ENCODE measurements at places on chromosomes 2 and 18. TPM values are rescaled to one million over a fixed set of nuclear protein-coding genes. Genes with fewer than 3 reads are reported as not detected.

Gene PDE1A
- 10.7 TPM for total RNA-seq

Gene SNTG2
- not detected for total RNA-seq

Gene TCF23
- not detected for total RNA-seq

Gene B4GALT6
- total RNA-seq, result 3.4 TPM

Gene TNFRSF11A
- 1.8 TPM for total RNA-seq

Gene CDK15
- not detected for total RNA-seq

Gene ABCG5
- not detected for total RNA-seq

Gene CFAP210
- not detected for total RNA-seq

Gene TUBA3E
- 1.6 TPM for total RNA-seq

Gene BMP10
- 5,642 TPM for total RNA-seq

DNA sequence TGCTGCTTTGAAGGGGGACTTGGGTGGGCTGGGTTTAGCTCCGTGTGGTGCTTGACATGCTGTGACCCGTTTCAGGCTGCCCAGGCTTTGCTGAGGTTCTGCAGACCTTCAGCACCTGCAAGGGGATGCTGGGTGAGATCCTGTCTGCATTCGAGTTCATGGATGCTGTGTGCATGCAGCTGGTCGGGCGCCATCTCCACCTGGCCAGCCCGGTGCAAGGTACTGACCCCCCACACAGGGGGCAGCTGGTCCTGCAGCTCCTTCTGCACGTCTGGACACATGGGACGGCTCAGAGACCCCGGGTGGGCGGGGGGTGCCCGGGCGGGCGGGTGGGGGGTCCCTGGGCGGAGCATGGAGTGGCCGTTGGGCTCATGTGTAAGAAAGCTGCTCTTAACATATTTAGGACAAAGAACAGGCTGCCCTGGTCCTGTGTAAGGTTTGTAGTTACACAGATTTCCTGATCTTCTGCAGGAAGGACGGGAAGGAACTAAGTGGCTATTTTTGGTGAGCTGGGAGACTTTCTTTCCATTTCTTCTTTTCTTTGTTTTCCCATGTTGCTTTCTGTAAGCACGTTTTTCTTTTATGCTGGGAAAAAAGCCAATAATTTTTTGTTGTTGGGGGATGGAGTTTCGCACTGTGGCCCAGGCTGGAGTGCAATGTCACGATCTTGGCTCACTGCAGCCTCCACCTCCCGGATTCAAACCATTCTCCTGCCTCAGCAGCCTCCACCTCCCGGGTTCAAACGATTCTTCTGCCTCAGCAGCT is 15.8 kb downstream of the D2HGDH start:
- no peak for DNase-seq
- peaks cover 32% of the 10 kb centered on the region for H3K36me3 ChIP-seq
- no peaks in the 10 kb centered on the region for H3K4me1 ChIP-seq
- no peak overlapping the region for H3K27ac ChIP-seq

- H3K4me1 ChIP-seq, result no peaks in the 10 kb centered on the region
- no peak overlapping the region for H3K27ac ChIP-seq
- H3K36me3 ChIP-seq, result no peaks in the 10 kb centered on the region
- no peak overlapping the region for H3K4me3 ChIP-seq
Measured at GRCh38 chr2:187654535-187654934, 100.3 kb upstream of the TFPI start.

- H3K36me3 ChIP-seq, result peaks cover 23% of the 10 kb centered on the region
- DNase-seq, result peak; percentile 81
- H3K27me3 ChIP-seq, result no peaks in the 10 kb centered on the region
- no peak overlapping the region for H3K4me3 ChIP-seq
- H3K4me1 ChIP-seq, result peaks cover 19% of the 10 kb centered on the region
Measured at GRCh38 chr2:159249990-159250715, 36.4 kb downstream of the WDSUB1 start.

DNA sequence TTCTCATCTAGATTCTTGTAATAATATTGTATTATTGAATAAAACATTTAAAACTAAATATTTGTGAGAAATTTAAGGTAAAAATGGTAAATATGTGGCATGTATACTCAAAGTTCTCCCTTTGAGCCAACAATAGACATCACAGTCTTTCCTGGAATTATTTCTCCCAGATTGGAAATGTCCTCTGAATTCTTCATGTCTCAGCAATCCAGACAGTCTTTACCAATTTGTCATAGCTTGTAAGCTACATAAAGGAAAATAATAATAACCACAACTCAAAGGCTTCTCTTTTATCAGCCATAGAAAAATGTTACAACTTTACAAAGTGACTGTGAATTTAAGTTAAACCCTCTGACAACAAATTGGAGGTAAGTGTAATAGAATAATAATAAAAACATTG is 784.9 kb downstream of the EPHA4 start:
- no peak overlapping the region for H3K4me3 ChIP-seq
- H3K27me3 ChIP-seq, result no peaks in the 10 kb centered on the region
- H3K36me3 ChIP-seq, result no peaks in the 10 kb centered on the region
- H3K27ac ChIP-seq, result no peak overlapping the region

DNA sequence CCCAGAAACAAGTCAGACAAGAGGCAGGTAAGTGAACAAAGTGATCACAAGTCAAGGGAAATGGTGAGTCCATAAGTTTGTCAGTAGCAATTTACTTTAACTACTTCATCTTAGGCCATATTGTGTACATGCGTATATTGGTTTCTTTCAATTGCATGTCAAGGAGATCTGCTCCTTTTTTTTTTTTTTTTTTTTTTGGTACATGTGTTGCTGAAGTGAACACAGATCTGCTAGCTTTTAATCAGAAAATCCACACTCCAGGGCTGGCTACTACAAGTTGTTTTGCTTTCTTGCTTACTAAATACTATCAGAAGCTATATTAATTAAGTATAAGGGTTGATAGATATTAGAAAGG is 985.1 kb downstream of the TSN start:
- DNase-seq, result no peak
- H3K27me3 ChIP-seq, result no peaks in the 10 kb centered on the region
- no peak overlapping the region for H3K4me3 ChIP-seq
- H3K27ac ChIP-seq, result no peak overlapping the region

GRCh38 chr2:121212661-121213325 is 72.2 kb downstream of the TFCP2L1 start:
- H3K4me3 ChIP-seq, result no peak overlapping the region
- no peaks in the 10 kb centered on the region for H3K27me3 ChIP-seq
- DNase-seq, result no peak
- no peak overlapping the region for H3K27ac ChIP-seq
- no peaks in the 10 kb centered on the region for H3K4me1 ChIP-seq

DNA sequence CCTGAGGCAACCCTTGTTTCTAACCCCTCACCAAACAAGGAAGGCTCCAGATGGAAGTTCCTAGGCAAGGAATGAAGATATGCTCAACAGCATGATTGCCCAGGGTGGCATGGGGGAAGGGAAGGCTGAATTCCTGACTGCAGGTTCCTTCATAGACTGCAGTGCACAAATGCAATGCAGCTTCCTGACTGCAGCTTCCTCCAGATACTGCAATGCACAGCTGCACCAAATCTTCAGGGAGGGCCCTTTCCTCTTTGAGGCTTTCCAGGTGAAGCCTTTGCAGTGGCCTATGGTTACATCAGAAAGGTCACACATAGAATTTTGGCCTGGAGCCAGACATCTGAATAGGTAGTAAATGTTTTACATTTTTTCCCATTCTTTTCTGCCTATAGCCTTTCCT is 58.8 kb upstream of the DYNAP start:
- H3K36me3 ChIP-seq, result no peaks in the 10 kb centered on the region
- no peaks in the 10 kb centered on the region for H3K4me1 ChIP-seq
- no peak overlapping the region for H3K4me3 ChIP-seq
- DNase-seq, result no peak
- H3K27ac ChIP-seq, result no peak overlapping the region

GRCh38 chr2:221200184-221200839 is 371.8 kb downstream of the EPHA4 start:
- no peak for DNase-seq
- no peaks in the 10 kb centered on the region for H3K36me3 ChIP-seq
- no peaks in the 10 kb centered on the region for H3K4me1 ChIP-seq
- no peak overlapping the region for H3K27ac ChIP-seq
- no peak overlapping the region for H3K4me3 ChIP-seq

DNA sequence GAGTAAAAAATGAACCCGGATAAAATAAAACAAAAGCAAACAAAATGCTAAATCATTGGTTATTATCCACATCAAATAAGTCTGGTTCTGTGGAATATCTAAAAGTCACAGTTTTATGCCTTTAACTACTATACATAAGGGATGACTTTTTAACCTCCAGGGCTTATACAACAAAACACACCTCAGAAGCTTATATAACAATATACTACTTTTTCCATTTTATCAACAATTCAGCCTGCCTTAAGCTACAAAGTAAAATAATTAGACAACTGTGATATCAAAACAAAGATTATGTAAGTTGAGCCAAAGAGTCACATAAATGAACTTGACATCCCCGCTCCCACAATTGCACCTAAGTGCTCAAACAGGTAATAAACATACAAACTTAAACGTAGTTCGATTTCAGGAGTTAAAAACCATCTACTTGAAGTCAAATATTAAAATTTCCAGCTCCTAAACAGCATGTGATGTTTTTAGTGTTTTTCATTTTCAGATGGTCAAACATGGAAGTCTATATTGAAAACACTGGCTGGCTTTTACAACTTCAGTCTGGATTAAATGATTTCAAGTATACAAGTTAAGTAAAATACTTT is 54.7 kb downstream of the ATIC start:
- H3K27ac ChIP-seq, result no peak overlapping the region
- peaks cover 56% of the 10 kb centered on the region for H3K36me3 ChIP-seq
- no peak for DNase-seq
- no peaks in the 10 kb centered on the region for H3K4me1 ChIP-seq

GRCh38 chr2:29743516-29743915 is 177.9 kb downstream of the ALK start:
- H3K36me3 ChIP-seq, result no peaks in the 10 kb centered on the region
- H3K4me3 ChIP-seq, result no peak overlapping the region
- no peak overlapping the region for H3K27ac ChIP-seq
- no peaks in the 10 kb centered on the region for H3K4me1 ChIP-seq

GRCh38 chr2:47695800-47696477 is 87.0 kb upstream of the MSH6 start:
- H3K27me3 ChIP-seq, result no peaks in the 10 kb centered on the region
- H3K27ac ChIP-seq, result no peak overlapping the region
- no peak overlapping the region for H3K4me3 ChIP-seq
- no peak for DNase-seq

GRCh38 chr2:148538375-148538774 is 106.2 kb upstream of the EPC2 start:
- no peak for DNase-seq
- H3K27me3 ChIP-seq, result no peaks in the 10 kb centered on the region
- no peaks in the 10 kb centered on the region for H3K4me1 ChIP-seq
- H3K27ac ChIP-seq, result no peak overlapping the region

- H3K36me3 ChIP-seq, result no peaks in the 10 kb centered on the region
- DNase-seq, result no peak
- H3K4me1 ChIP-seq, result no peaks in the 10 kb centered on the region
- no peak overlapping the region for H3K4me3 ChIP-seq
Measured at GRCh38 chr2:199987586-199987985, 32.2 kb downstream of the MAIP1 start.

DNA sequence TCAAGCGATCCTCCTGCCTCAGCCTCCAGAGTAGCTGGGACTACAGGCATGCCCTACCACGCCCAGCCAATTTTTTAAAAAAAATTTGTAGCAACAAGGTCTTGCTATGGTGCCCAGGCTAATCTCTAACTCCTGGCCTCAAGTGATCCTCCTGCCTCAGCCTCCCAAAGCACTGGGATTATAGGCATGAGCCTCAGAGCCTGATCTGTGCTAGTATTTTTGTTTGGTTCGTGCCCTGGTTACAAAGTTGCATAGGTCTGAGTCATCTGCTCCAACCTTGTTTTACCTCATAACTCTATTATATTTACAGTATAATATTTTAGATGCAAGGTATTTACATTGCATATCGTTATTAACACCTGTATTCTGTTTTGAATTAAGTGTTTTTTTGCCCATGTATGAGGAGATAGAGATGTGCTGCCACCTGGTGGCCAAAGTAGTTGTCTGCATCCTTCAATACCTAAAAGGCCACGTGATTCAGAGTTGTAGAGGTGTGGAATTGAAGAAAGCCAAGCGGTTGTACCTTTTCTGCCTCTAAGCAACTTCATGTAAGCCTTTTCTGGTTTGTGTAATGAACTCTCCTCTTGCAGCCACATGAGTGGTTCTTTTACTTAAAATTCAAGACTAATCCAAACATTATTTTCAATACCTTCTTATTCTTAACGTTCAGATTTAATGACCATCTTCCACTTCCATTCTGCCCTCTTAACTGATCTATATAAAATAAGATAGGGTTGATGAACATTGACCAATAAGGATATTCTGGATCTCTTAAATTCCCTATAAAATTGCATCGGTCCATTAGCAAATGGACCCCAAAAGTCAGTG is 19.9 kb upstream of the CABYR start:
- H3K27ac ChIP-seq, result no peak overlapping the region
- no peaks in the 10 kb centered on the region for H3K4me1 ChIP-seq
- H3K36me3 ChIP-seq, result no peaks in the 10 kb centered on the region

GRCh38 chr2:20378891-20379519 is 28.4 kb upstream of the PUM2 start:
- no peak overlapping the region for H3K4me3 ChIP-seq
- H3K4me1 ChIP-seq, result peaks cover 31% of the 10 kb centered on the region
- peak; percentile 84 for DNase-seq
- no peaks in the 10 kb centered on the region for H3K27me3 ChIP-seq

All from right atrium auricular region (tissue), 2 donors.